ENCODE measurements at places on chromosomes 6 and 20.

DNA sequence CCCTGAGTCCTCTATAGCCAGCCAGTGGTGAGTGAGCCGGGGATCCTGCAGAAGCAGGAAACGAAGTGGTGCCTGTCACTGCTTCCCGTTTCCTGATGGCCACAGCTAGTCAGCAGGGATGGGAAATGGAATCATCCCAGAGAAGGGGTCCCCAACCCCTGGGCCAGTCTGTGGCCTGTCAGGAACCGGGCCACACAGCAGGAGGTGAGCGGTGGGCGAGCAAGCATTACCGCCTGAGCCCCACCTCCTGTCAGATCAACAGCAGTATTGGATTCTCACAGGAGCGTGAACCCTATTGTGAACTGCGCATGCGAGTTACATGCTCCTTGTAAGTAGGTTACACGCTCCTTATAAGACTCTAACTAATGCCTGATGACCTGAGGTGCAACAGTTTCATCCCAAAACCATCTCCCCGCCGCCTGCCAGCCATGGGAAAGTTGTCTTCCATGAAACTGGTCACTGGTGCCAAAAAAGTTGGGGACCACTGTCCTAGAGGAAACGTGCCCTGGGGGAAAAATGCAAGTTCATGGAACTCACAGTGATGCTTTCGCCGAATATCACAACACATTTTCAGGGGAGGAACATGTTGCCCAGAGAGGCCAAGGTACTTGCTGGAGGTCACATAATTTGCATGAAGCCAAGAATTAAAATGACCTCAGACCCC, 113.8 kb downstream of the JPH2 start:
- no peak for DNase-seq

- no peak for DNase-seq
These were observed 85.4 kb upstream of the MYLIP start for GRCh38 chr6:16043171-16044135.

- no peak for DNase-seq
These were observed 8.8 kb upstream of the C20orf144 start for GRCh38 chr20:33653218-33653899.

- no peak for DNase-seq
These were observed 92.7 kb downstream of the IRF4 start for GRCh38 chr6:484086-484745.

DNA sequence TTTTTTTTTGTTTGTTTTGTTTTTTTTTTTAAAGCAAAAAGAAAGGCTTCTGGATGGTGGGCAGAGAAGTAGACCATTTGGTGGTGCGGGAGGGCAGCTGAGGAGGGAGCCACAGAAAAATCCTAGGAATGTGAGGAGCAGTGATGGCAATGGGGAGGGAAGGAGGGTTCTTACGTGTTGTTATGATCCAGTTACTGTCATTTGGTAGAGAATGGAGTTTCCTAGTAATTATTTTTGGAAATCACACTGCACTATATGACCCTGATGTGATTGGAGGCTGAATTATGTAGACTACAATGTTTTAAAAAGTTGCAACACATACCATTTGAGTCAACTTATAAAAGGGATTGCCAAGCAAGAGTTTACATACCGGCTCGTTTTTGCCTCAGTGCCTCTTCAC, 22.1 kb downstream of the ADGRF5 start:
- no peak for DNase-seq

GRCh38 chr6:19380293-19380692, 456.9 kb upstream of the ID4 start:
- DNase-seq: no peak

DNA sequence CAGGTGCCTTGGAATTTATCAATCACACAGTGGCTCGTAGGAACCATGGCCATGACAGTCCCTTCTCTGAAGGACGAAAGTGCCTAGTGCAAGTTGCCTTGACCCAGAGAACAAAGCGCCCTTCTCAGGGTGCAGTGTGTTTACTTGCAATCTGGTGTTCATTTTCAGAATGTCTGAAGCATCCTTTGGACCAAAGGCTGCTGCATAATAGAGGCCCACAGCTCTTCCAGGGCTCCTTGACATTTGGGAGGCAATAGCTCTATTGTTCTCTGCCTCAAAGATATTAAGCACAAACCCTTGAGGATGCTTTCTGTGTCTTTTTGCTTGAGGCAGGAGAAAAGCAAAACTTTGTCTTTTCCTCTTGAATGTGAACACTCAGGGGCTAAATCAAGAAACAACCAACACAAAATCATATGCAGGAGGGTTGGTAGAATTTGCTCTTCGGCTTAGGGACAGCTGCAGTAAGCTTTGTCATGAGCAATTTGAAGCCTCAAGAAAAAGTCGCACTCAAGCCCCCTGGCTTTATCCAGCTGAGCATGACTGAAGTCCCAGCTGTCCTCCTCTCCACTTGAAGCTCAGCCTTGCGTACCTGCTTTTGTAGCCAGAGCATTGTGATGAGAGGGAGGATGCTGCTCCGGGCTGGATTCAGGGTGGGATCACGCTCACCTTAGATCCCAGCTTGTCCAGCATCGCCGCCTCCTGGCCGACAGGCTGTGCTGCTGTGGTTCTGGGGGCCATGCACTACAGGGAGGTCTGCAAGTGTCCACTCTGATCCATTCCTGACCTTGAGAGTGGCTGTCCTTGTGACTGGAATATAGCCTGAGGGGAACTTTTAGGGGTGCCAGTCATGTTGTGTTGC, 495.4 kb downstream of the CDH26 start:
- DNase-seq: no peak

DNA sequence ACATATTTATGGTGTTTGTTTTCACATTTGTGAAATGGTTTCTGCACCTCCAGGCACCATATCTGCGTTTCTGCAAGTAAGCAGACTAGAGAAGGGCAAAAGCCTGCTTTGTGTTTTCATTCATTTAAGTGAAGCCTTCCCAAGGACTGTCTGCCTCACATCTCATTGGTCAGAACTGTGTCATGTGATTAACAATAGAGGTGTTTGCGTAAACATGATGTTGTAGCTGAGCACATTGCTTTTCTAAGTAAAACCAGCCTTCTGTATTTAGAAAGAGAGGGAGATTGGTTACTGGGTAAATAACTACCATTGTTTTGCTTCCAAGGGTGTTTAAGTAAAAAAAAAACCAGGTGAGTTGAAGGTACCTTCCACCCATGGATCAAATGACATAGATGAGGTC, 39.7 kb downstream of the SH3BGRL2 start:
- DNase-seq: no peak

GRCh38 chr20:12594410-12595088, 414.2 kb upstream of the SPTLC3 start:
- no peak for DNase-seq

Data from stimulated activated CD4-positive, alpha-beta T cell treated with anti-CD3 and anti-CD28 coated beads, TNF-alpha, amount 100 ng/mL, for 1 hour (primary cell).